ENCODE measurements at places on chromosomes 11 and 22.

DNA sequence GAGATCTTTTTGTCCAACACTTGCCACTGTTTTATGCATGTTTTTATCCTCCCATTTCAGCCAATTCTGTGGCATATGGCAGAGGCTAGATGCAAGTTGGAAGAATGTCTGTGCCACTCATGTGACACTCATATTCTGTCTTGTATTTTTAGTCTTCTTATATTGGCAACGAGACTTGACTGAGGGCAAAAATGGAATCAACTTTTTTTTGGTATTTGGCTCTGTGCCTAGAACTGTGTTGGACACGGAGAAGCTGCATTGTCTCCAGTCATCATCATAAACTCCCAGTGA lies 1.7 kb upstream of the FZD4 start:
- DNase-seq, result no peak

DNA sequence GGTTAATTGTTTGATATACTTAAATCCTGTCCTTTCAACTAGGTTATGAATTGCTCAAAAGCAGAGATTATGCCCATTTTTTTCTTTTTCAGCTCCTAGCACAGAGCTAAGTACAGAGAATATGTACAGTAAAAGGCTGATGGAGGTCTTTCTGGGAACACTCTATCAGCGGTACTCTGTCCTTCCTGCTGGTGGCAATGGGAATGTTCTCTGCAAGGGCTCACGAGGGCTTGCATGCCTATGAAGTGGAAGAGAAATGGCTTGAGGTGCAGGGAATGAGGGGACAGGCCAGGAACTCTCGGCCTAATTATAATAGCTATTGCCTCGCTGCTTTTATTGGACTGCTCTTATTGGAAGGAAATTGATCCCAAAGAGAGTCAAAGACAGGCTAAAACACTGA lies 83.7 kb upstream of the RAB1B start:
- DNase-seq, result no peak

DNA sequence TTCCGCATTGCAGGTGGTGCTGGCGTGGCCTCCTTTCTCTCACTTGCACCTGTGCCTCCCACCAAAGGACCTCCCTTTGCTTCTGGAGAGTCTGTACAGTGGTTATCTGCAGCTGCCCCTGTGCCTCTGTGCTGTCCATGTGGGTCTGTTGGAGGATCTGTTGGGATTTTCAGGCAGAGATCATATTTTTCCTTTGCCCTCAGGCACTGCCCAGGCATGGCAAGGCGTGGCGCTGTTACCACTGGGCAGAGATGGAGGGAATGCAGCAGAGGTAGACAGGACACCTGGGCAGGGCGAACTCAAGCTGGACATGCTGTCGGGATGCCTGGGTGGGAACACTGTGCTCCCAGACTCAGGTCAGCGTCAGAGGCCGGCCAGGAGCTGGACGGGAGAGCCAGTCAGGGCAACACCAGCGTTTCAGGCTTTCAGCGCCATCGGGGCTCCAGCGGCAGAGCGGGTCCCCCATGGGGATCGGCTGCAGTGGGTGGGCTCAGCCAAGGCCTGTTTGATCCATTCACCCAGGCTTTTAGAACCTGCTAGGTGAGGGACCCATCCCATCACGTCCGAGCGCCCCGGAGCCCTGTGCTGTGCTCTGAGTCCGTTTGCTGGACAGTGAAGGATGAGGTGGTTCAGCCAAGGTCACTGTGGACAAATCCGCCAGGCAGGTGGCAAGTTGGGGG lies 718.9 kb downstream of the BRD1 start:
- no peak for DNase-seq

DNA sequence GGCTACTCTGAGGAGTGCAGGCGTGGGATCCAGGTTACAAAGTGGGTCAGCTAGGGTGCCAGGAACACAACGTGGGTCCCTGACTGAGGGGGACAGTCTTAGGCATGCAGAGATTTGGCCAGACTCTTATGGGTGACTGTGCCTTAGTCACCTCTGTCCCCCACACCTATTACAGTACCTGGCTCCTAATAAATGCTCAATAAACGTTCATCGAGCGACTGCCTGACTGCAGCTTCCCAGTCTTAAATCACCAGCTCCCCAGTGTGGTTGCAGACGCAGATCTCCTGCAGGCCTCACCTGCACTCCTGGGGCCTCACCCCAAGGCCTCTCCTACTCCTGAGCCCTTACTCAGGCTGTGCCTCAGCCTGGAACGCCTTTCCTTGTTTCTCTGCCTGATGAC lies 3.2 kb upstream of the SUN2 start:
- DNase-seq, result no peak

GRCh38 chr11:123885570-123885969 lies at the start of gene TMEM225:
TMEM225 (minus strand) TSS chr11:123885670; CDS start chr11:123885425, 245 bp downstream.
- DNase-seq, result no peak

DNA sequence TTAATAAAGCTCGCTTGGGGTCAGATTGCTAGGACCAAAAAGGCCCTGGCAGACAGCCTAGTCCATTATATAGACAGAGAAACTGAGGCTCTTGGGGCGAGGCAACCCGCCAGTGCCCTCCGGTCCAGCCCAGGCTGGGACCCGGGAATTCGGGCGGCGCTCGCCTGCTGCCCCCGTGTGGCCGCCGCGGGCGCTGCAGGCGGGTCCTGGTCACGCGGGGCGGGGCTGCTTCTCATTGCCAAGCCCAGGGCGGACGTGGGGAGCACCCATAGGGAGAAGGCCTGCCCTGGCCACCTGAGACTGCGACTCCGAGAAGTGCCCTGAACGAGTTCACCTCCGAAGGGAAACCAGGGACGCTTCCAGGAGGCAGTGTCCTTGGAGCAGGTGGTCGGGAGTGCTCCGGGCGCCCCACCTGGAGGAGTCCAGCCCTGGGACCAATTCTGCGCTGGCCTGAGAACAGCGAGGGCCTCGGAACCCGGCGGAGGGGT lies 36.0 kb upstream of the CSNK1E start:
- DNase-seq, result peak; percentile 77

DNA sequence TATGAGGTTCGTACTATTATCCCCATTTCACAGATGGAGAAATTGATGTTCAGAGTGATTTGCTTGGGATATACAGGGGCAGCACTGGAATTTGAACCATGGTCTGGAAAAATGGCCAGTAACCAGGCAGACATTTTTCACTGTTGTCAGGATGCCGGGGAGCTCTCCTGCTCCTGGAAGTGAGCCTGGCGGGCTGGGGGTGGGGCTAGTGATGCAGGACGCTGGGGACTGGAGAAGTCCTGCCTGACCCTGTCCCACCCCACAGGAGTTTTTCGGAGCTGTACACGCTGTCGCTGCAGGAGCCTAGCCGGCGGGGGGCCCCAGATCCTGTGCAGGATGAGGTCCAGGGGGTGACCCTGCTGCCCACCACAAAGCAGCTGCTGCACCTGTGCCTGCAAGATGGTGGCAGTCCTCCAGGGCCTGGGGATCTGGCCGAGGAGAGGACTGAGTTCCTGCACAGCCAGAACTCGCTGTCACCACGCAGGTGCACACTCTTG lies 11.1 kb downstream of the SIPA1 start:
- DNase-seq, result no peak

DNA sequence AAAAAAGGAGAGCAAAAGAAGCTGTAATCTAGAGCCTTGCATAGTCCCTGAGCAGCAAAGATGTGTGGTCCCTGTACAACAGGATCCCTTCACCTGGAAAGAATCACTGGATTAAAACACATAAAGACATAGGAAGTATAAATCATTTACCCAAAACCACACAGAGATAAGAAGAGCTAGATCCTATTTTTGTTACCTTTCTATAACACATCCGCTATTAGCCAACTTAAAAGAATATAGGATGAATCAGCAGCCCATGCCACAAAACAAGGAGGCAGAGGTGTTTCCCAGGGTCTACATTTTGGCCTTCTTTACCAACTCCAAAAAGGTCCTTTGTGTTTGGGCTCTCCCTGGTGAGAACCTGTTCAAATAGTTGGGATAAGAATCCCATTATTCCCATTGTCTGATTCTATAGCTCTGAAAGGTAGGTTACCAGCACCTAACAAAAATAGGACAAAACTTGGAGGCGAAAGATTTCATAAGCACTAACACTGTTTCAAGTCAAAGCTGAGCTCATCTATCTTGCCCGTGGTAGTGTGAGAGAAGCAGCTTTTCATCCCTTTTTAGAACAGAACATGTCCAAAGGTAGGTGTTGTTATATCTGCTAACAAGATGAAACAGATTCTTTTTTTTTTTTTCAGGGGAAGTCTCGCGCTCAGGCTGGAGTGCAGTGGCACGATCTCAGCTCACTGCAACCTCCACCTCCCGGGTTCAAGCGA lies 26.8 kb downstream of the PAK1 start:
- DNase-seq, result no peak

GRCh38 chr11:13054278-13054677 lies 45.2 kb downstream of the RASSF10 start:
- no peak for DNase-seq

GRCh38 chr22:36884349-36885158 lies 23.7 kb downstream of the NCF4 start:
- DNase-seq, result no peak

DNA sequence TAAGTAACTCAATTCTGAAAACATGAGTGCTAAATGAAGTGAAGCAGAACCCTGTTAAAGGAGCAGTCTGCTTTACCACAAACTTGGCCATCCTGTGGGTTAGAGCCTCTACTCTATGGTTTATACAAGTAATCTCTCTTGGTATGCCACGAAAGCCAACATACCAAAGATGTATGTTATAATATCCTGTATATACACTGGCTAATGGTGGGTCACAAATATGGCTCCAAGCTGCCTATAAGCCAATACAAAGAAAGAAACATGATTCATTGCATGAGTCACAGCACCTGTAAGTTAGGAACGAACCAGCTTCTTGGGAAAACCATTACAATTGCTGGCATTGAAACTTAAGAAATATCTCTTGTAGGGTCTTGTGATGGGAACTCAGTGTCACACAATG lies 16.1 kb downstream of the XRRA1 start:
- no peak for DNase-seq

GRCh38 chr22:38753948-38754750 lies 1.6 kb downstream of the SUN2 start:
- DNase-seq, result peak; percentile 40

DNA sequence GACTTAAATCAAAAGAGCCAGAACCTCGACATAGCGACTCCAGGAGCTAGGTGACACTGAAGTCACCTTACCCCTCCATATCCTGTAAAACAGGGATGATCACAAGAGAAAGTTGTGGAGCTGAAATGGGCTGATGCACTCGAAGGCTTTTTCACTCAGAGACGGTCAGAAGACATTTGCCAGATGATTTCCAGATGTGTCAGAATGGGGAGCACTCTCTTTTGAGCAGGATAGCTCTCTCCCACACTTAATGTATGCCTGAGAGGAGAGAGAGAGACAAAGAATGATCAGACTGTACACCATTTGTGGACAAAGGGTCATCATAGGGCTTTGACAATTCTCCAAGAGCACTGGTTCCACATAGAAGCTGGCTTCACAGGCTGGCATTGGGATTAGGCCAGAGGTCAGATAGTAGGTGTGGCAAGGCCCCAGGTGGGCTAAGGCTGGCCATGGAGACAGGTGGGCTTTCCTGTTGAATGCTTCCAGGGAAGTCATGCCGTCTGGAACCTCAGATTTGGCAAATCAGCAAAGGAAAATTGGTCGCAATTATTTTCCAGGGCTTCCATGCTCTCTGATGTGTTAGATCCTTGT lies 42.3 kb upstream of the ETS1 start:
- no peak for DNase-seq

DNA sequence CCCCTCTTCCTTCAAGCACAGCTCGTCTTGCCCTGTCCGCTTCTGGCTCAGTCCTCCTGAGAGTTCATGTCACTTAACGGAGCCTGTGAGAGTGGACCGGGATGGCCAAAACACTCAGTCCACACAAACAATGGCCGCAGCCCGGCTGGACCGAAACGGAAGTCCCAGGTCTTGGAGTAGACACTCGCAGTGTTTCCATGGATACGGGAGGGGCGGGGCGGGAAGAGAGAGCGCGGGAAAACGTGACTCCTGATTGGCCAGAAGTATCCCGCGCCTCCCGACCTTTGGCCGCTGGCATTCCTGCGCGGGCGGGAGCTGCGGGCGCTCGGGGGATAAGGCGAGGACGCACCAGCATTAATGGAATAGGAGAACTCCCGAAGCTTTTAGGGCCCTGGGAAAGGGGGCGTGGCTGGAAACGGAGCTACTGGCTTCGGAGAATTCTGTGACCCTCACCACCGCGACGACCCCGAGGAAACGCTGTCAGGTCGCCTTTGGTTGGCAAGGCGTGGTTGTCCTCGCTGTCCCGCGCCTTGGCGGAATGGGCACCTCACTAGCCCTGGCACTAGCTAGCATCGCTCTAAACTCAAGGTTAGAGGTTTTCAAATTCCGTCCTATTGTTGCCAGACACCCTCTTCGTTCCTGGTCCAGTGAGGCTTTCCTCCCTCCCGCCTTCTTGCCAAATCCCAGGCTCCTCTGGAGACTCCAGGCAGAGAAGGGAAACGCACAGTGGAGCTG lies at the start of the genes NLRP14 and ZNF214:
Gene NLRP14, plus strand, starts transcription at position 297 of the 735 bp plus-strand sequence. CDS start 18,108 bp downstream, outside the sequence.
Gene ZNF214, minus strand, starts transcription at position 164 of the 735 bp plus-strand sequence. CDS start 17,511 bp downstream, outside the sequence.
- DNase-seq, result peak; percentile 2

- DNase-seq, result no peak
Measured at GRCh38 chr22:25869771-25870170, 127.8 kb downstream of the MYO18B start.

DNA sequence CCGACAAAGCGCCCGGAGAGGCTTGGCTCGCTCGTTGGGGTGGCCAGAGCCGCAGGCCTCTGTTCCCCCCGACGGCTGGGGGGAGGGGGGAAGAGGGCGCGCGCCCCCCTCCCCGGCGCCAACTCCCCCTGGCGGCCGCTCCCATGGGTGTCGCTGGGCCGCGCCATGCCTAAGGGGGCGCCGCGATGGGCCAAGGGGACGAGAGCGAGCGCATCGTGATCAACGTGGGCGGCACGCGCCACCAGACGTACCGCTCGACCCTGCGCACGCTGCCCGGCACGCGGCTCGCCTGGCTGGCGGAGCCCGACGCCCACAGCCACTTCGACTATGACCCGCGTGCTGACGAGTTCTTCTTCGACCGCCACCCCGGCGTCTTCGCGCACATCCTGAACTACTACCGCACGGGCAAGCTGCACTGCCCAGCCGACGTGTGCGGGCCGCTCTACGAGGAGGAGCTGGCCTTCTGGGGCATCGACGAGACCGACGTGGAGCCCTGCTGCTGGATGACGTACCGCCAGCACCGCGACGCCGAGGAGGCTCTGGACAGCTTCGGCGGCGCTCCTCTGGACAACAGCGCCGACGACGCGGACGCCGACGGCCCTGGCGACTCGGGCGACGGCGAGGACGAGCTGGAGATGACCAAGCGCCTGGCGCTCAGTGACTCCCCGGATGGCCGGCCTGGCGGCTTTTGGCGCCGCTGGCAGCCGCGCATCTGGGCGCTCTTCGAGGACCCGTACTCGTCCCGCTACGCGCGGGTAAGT lies 1.4 kb downstream of the KCNC1 start:
- no peak for DNase-seq

DNA sequence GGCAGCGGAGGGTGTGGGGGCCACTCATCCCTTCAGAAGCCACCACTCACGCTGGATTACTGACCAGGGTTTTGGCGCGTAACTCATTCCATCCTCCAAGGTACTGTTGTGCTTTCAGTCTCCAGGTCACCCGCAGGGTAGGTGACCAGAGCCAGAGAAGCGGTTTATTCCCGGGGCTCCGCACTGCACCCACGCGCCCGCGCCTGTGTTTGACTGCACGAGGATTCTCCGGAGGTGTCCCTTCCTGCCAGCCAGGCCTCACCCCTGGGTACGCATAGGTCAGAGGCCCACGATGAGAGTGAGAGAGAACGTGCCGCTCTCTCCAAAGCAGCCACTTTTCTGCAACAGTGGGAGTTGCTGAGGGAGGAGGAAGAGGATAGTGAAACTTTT lies 55.5 kb downstream of the TRAF6 start:
- no peak for DNase-seq
